ENCODE measurements at places on chromosomes 6 and 20. TPM values are rescaled to one million over a fixed set of nuclear protein-coding genes. Genes with fewer than 3 reads are reported as not detected.

GRCh38 chr20:57397693-57398108, 6.5 kb downstream of the RBM38 start:
- no peak for DNase-seq

GRCh38 chr20:1012359-1013168, 10.5 kb upstream of the RSPO4 start:
- DNase-seq = peak; percentile 74

DNA sequence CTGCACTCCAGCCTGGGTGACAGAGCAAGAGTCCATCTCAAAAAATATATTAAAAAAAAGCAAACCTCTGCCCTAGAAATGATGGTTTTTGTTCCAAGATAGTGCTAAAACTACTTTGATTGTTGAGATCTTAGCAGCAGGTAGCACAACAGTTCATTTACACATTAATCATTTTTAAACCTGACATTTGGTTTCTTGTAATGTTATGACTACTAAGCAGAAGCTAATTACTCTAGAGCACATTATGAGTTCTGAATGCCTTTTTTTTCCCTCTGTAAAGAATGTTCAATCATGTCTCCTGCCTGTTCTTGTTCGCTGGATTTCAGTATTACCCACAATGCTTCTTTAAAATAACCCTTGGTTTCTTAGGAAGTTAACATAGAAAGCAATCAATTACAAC, 24.7 kb upstream of the PHF3 start:
- no peak for DNase-seq

DNA sequence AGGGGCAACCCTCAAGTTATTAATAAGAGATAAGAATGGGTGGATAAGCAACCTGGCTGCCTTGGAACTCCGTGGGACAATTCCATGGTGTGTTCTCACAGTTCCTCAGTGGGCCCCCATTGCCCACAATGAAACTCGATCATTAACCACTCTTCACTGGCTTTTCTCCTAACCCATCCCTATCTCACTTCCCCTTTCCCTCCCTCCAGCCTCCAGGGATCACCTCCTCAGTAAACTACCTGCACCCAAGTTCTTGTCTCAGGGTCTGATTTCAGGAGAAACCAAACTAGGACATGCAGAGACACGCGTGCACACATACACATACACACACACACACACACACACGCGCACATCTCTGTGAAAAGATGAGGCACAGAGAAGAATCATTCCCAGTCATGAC, 37.7 kb upstream of the FOXP4 start:
- DNase-seq = no peak

DNA sequence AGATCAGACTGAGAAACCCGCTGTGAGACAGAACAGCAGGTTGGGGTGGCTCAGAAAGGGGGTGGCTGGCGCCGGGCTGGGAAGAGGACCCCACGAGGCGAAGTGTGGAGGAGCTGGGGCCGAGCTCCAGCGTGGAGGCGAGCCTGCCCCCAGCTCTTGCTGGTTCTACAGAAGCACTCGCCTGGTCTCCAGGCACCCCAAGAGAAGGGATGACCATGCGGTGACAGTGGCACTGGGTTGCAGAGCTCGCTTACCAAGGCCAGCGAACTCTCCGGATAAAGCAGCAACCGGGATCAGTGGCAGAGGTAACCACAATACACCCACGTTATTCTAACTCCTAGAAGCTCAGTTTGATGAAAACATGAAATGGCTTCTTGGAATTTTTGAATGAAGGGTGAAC, 26.5 kb downstream of the THBS2 start:
- no peak for DNase-seq

GRCh38 chr6:74857157-74857556, 348.7 kb downstream of the COL12A1 start:
- DNase-seq = no peak

GRCh38 chr20:4335722-4336121, 320.4 kb upstream of the RNF24 start:
- no peak for DNase-seq

- DNase-seq = no peak
Observed at GRCh38 chr6:28371706-28372451, 22.1 kb downstream of the ZKSCAN3 start.

GRCh38 chr6:127446356-127446755, 12.8 kb downstream of the KIAA0408 start:
- no peak for DNase-seq

DNA sequence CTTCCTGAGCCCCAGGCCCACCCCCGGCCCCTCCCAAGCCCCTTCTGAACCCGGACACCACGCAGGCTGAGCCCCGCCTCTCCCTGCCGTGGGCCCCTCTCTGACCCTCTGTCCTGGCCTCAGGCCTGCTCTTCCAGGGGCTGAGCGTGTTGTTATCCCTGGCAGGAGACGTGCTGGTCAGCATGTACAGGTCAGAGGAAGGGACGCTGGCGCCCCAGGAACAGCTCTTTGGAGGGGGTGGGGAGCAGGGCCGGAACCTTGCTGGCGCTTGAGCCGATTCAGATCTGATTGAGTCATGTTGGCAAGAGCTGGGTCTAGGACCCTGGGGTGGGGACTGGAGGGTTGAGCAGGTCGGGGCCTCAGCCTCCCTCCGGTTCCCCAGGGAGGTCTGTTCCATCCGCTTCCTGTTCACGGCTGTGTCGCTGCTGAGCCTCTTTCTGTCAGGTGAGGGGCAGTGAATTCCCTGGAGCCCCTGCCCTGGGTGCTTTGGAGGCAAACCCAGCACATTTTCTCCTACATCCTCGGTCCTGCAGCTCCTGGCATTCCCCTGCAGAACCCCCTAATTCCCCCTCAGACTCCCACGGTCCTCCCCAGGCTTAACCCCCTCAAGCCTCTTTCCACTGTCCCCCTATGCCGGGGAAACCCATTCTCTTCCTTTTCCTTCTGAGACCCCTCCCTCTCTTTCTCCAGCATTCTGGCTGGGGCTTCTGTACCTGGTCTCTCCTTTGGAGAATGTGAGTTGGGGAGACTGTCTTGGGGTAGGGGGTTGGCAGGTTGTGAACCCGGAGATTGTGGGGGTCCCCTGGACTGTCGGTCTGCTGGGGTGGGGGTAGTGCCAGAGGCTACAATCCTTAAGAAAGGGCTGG, 2.0 kb downstream of the SPAG4 start:
- no peak for DNase-seq

DNA sequence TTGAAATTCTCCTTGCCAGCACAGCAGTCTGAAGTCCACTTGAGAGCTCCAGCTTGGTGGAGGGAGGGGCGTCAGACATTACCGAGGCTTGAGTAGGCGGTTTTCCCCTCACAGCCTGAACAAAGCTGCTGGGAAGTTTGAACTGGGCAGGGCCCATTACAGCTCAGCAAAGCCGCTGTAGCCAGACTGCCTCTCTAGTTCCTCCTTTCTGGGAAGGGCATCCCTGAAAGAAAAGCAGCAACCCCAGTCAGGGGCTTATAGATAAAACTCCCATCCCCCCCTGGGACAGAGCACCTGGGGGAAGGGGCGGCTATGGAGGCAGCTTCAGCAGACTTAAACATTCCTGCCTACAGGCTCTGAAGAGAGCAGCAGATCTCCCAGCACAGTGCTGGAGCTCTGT, 325.3 kb downstream of the GJA1 start:
- no peak for DNase-seq

- no peak for DNase-seq
Observed at GRCh38 chr6:44494011-44494501, 106.5 kb downstream of the CDC5L start.

DNA sequence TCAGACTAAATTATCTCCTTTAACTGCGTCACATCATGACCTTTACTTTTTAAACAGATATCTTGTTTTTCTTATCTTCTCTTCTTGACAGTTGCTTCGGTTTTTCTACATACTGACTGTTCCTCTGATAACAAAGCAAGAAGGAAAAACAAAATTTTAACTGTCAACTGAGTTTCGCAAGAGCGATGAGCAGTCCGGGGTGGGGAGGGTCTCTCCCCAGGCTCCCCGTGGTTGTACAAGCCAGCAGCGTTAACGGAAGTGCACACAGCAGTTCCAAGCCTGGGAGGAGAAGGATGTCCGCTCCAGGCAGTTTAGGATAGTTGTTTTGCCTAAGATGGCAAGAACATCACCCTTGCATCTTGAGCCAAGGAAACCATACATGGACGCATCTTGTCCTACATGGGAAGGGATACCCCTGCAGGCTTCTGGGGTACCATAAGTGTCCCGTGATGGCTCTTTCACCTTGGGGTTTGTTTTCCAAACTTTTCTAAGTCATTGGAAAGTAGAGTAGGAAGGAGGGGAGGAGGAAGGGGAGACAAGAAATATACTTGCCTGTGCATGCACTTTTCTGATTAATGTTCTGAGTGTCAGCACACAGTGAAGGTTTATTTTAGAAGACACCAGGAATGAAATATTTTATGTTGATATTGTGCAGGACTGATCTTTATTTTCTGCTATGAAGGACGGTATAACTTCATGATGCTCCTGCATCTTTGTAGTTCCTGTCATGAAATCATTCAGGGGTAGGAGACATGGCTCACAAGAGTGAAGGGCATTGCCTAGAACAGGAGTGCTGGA, 20.8 kb downstream of the SLC24A3 start:
- DNase-seq = no peak

DNA sequence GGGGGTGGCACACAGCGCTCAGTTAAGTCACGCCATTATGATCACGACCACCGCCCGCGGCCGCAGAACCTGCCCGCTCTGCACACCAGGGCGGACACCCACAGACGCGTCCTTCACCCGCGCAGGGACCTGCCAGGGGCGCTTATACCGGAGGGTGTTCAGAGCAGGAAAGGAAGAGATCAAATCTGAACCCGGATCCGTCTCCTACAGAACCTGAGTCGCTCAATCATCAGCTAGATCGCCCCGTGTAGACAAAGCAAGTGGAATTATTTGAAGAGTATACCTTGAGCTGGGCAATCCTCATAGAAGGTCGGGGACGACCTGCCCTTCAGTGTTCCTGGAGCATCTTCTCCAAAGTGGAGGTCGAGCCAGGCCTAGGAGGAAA, 14.4 kb upstream of the ZNF217 start:
- DNase-seq = no peak

DNA sequence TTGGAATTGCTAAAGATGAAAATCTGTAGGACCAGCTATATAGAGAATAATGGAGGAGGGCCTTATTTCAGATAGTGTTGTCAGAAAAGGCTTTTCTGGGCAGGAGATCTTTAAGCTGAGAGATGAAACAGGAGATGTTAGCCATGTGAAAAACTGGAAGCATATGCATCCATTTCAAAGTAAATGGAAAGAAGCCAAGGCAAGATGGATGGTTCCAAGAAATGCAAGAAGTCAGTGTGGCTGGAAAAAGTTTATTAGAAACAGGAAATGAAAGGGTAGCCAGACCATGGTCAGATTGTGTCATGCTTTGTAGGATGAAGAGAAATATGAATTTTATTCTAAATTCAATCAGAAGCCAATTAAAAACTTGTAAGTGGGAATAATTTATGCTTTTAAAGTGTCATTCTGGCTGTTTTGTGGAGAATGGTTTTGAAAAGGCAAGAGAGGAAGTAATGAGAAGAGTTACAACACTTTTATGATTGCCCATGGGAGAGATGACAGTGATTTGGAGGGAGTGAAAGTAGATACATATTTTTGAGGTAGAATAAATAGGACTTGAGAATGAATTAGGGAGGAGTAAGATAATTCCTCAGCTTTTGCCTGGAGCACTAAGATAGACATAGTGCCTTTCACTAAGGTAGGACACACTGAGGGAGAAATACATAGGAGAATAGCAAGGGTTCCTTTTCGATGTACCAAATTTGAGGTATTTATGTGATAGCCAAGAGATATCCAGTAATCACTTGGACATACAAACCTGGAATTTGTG, 620.1 kb downstream of the HTR1B start:
- DNase-seq = no peak

- no peak for DNase-seq
Observed at GRCh38 chr20:20752712-20753111, 40.3 kb upstream of the RALGAPA2 start.

GRCh38 chr6:82891076-82891475, 174.6 kb downstream of the UBE3D start:
- DNase-seq = no peak

DNA sequence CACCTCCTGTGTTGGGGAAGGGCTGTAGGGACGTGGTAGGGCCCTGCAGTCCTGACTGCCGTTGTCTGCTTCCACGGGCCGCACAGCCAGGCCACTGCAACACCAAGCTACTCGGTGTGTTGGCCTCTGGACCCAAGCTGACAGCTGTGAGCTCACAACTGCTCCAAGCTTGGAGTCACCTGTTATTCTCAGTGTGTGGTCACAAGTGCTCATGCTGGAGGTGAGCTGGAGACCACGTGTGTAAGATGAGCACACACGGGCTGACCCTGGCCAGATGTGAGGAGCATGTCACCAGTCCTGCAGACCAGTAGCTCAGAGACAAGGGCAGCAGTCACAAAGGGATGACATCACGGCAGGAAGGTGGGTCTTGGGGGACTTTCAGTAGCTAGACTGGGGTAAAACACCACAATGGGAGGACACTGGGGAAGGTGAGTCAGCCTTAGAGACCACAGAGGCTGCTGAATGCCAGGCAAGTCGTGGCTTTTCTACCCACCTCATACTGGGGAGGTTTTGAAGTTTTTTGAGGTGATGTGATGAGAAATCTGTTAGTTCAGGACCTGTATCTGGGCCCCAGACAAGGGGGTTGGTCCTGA, 87.3 kb downstream of the FAM120B start:
- peak; percentile 67 for DNase-seq

DNA sequence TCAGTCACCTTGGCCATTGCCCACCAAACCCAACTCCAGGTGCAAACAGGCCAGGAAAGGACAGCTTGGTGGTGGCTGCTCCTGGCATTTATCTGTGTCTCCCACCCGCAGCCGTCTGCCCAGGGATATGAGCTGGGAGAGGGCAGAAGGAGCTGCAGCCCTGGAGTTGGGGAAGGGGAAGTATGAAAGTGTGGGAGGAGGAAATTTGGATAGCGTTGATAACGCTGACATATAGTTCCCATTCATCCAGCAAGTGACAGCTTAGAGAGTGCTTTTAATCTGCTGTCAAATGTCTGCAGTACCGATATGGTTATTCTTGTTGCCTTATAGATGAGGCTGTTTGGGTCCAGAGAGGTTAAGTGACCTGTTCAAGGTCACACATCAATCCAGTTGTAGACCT, 741 bp downstream of the KCNK16 start:
- DNase-seq = no peak

Gene DLGAP4
- total RNA-seq = 77.3 TPM

Gene HAO1
- not detected for total RNA-seq

Gene TREML2
- not detected for total RNA-seq

Gene FERMT1
- 9.8 TPM for total RNA-seq

Gene CLPSL1
- not detected for total RNA-seq

Gene PEX7
- 6.1 TPM for total RNA-seq
